ENCODE measurements at places on chromosomes 1 and 21.

- no peak for DNase-seq
These were observed 9.7 kb downstream of the ZMPSTE24 start for GRCh38 chr1:40267767-40268187.

GRCh38 chr1:94130851-94131595 is 10.1 kb upstream of the ABCA4 start:
- DNase-seq = no peak

GRCh38 chr1:5620997-5621396 is 371.2 kb downstream of the NPHP4 start:
- DNase-seq = no peak

- DNase-seq = no peak
These were observed 20.3 kb upstream of the TBX19 start for GRCh38 chr1:168260393-168260792.

DNA sequence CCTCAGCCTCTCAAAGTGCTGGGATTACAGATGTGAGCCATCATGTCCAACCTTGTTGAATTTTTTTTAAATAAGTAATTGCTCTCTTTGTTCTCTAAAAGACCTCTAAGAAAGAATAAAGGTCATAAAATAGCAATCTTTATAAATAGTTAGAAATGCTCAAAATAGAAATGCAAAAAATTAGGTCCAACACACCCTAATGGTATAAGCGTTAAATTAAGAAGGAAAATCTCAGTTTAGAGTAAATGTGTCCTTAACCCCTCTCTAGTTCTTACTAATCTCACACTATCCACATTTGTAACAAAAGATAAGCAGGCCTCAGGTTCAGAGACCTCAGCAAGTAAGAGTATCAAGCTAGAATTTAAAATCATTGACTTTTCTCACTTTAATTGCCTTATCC is 38.3 kb upstream of the GLIS1 start:
- DNase-seq = no peak

- DNase-seq = no peak
These were observed 5.1 kb downstream of the DNAJB4 start for GRCh38 chr1:78009836-78010235.

DNA sequence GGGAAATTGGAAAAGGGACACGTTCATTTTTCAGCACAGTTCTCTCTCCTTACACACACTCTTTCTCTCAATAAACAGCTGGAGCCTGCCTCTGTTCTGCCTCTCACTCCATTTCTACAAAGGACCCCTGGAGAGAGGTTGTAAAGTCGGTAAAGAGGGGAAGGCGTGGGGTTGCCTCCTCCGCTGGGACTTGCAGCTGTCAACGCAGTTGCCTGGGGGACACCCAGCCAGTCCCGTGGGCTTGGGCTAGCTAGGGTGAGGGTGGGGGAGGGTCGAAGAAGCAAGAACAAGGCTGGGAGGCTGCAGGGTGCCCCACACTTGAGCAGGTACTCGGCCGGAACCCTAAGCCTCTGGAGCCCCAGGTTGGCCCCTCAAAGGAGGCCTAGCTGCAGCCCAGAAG is 27.6 kb downstream of the C1orf216 start:
- no peak for DNase-seq

GRCh38 chr1:184395370-184395769 is 8.5 kb downstream of the C1orf21 start:
- no peak for DNase-seq

Data from activated T-helper 9 cell treated with anti-CD3 and anti-CD28 coated beads, Interleukin-2, amount 50 U/mL, for 16 hours (primary cell).